ENCODE measurements at places on chromosomes 11 and 22.

DNA sequence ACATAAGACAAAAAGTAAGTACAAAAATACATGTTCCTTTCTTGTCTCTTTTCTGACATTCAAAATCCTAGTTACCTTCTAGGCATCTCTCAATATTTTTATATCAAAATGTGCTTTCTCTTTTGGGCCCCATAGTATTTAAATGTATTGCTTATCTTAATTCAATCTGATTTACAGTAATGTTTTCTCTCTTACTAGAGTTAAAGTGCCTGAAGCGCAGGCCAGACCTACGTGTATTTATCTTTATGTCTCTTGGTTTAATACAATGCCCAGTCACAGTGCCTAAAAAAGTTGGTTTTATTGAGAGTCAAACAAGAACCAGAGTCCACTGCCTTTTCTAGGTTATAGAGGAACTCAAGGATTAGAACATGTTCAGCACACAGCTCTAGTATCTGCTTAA lies 64.3 kb downstream of the FANCF start:
- DNase-seq: no peak

DNA sequence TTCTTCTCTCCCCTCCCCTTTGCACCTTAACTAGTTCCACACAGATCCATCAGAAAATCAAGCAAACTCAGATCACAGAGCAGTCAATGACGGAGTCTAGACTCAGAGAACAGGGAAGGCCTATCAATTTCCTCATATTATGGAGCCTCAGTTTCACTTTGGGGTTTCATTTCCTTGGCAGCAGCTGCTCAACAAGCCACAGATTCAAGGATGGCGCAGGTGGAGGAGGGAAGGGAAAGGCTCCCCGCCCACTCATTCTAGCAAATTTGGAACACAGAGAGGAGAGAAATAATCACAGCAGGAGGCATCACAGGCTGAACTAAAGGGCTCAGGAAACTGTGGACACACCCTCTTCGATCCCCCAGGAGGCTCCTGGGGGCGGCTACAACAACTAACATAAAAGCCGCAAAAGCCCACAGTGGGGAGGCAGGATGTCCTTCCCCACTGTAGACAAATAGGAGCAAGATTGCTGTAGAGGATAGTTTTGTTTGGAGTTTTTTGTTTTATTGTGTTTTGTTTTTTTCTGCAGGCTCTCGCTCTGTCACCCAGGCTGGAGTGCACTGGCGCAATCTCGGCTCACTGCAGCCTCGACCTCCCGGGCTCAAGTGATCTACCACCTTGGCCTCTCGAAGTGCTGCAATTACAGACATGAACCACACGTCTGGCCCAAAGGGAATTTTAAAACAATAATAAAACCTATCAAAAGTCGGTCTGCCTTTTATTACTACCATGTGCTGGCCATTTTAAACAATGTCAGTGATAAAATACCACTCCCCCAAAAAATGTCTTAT lies 3.4 kb downstream of the PLAAT3 start:
- DNase-seq: no peak

- DNase-seq: no peak
Observed at GRCh38 chr11:74007691-74008372, 1.1 kb downstream of the UCP3 start.

DNA sequence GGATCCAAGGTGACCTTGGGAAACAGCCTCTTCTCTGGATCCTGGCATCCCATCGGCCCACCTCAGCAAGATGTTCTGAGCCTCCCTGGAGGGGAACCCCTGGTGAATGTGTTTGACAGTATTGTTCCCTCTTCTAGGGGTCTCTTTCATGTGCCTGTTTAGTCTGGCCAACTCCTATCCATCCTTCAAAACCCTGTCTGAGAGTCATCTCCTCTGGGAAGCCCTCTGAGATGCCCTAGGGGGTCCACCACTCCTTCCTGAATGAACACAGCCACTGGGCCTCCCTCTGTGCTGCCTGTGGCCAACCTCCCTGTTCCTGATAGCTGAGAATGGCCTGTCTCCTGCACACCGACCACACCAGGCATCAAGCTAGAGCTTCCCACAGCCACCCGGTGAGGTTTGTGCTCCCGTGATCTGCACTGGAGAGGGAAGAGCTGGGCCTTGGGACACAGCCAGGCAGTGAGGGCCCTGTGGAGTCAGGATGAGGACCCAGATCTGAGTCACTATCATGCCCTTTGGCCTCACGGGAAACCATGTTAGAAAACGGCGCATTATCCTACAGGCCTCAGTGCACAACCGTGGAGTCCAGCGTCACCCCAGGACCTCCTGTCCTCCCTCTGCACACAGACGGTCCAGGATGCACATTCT lies 8.8 kb downstream of the WNT7B start:
- DNase-seq: no peak

GRCh38 chr11:79686703-79687419 lies 246.0 kb upstream of the TENM4 start:
- no peak for DNase-seq

GRCh38 chr11:109425554-109425953 lies 3.6 kb downstream of the C11orf87 start:
- DNase-seq: no peak

- DNase-seq: no peak
Observed at GRCh38 chr11:10004526-10005113, 289.4 kb downstream of the SBF2 start.

GRCh38 chr11:125093502-125093901 lies 17.9 kb downstream of the TMEM218 start:
- no peak for DNase-seq

GRCh38 chr11:88104408-88104807 lies 70.8 kb downstream of the RAB38 start:
- DNase-seq: no peak

GRCh38 chr22:26797910-26798309 lies 140.5 kb downstream of the MIAT start:
- DNase-seq: no peak

DNA sequence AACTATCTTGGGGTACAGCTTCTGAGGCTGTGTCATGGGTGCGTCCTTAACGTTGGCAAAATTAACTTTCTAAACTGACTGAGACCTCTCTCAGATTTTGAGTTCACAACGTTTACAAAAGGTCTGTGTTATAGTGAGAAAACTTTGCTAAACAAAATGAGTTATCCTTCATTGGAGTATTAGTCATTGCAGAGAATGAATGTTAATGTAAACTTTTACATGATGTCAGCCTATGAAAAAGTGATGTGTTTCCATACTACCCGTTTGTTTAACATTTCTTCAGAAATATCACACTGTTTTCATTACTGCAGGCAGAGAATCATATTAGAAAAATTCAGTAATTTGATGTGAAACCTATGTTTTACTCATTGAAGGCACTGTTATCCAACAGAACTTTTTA lies 32.1 kb downstream of the HSD17B12 start:
- peak; percentile 34 for DNase-seq

DNA sequence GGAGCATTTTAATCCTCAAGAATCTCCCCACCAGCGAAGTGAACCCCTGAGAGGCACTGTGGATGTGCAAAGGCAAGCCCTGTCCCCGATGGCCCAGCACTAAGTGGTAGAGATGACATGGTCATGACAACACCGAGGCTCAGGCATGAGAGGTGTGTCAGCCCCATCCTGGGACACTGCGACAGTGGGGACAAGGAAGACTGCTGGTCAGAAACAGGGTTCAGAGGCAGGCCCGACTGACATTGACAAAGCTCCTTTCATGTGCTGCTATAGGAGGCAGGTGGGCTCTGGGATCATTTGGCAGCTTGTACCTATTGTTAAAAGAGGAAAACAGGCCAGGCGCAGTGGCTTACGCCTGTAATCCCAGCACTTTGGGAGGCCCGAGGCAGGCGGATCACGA lies 54.3 kb upstream of the MYEOV start:
- no peak for DNase-seq

DNA sequence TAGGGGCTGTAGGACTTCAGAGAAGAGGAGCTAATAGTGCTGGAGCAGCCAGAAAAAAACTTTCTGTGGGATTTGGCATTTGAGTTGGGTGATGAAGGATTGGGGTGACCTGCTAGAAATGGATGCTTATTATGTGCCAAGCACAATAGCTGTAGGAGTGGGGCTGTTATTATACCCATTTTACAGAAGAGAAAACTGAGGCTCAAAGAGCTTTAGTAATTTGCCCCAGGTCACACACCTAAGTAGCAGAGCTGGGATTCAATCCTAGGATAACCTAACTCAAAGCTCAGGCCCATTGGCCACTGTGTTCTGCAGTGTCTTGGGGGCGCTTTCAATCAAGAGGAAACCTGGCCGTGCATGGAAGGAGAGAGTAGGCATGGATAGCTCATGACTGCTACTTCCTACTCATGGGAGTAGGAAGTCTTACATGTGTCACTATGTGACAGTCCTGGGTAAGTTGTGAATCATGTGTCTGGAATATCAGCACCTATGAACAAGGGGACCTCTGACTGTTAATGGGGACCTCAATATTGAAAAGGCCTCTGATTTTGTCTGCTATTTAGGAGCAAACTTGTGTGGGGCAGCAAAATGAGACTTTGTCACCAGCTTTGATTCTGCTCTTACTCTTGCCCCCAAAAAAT lies 6.1 kb upstream of the ELF5 start:
- DNase-seq: no peak

GRCh38 chr11:17652556-17652955 lies 66.8 kb upstream of the MYOD1 start:
- no peak for DNase-seq

DNA sequence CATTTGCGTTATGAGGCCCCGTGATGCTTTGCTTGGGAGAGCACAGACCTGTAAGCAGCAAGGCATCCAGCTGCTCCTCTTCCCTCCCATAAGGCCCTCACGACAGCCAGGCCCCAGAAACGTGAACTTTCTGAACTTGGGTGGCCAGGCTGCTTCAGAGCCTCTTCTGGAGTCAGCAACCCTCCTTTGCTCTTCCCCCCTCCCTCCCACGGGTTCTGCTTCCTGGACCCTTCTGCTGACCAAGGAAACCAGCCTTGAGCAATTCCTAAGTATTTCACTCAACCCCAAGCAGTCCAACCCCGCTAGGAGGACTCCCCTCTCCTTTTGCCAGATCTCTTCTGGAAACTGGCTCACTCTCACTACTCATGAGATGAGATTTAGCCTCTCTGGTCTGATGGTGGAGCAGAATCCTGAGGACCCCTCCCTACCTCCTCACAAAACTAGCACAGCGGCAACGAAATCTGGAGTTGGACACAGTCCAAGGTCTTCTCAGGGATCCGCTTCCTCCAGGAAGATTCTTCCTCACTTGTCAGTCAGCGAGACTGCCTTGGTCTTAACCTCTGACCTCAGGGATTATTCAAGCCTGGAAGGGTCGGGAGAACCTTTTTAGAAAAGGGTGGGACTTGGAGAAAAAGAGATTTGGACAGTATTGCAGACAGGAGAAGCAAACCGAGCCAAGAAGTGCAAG lies 86.2 kb downstream of the UBASH3B start:
- DNase-seq: no peak

GRCh38 chr11:116224154-116224888 lies 548.5 kb downstream of the BUD13 start:
- peak; percentile 10 for DNase-seq

DNA sequence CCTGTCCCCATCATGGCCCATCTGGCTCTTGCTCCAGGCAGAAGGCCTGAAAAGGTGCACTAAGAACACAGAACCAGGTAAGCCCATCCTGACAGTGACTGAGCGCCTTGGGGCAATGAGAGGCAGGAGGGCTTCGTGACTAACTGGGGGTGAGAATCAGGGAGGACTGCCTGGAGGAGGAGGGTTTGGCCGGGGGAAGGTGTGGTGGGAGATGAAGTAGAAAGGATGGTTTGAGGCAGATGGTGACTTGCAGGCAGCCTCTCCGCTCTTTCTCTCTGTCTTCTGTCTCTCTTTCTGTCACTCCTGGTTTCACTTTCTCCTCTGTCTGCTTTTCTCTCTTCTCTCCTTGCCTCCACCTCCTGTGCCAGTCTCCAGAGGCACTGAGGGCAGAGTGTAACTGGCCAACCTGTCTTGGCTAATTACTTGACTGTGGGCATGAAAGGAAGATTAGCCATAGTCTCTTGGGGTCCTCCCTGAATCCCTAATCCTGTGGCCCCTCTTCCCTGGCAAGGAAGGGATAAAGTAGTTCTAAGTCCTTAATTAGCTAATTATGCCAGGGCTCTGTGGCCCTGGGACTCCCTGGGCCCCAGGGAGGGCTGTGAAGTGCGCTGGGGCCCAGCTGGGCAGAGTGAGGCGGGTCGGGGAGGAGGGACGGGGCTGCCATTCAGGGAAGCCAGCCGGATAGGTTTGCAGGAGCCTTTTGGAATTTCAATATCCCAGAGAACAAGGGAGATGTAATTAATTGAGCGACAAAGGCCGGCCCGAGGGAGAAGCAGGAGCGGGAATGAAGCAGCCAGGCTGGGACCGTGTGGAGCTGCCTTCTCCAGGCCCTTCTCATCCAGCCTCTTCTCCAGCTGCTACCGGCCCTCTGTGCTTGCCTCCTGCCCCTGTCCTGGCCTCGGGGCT lies 61.1 kb downstream of the CACNA1I start:
- DNase-seq: no peak

DNA sequence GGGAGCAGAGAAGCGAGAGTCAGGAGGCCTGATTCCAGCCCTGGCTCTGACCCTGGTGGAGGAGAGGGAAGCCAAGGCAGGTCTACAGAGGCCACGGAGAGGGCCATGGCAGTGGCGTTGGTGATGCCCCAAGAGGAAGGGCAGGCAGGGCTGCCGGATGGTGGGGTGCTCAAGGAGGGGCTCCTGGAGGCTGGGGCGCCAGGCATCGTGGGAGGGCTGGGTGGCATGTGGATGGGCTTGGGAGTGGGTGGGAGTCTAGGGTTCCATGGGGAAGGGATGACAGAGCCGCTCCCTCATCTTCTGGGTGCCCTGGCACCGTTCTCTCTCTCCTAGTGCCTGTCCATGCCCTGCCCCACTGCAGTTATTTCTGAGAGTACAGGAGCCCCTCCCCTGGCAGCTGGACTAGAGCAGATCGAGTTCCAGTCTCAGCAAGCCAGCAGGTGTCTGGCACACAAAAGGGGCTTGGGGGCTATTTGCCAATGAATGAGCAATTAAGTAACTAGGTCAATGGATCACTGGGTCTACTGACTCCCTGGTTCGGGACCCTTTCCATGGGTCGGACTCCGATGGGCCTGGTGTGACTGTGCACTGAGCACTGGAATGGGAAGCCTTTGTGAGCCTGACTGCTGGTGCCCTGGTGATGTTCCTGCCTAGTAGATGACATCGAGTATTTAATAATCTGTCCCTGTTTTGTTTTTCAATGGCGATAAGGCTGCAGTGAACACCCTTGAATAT lies 570.0 kb downstream of the TBC1D22A start:
- no peak for DNase-seq

GRCh38 chr22:20552443-20553401 lies 45.3 kb downstream of the MED15 start:
- no peak for DNase-seq
